ENCODE measurements at places on chromosomes 6 and 20.

DNA sequence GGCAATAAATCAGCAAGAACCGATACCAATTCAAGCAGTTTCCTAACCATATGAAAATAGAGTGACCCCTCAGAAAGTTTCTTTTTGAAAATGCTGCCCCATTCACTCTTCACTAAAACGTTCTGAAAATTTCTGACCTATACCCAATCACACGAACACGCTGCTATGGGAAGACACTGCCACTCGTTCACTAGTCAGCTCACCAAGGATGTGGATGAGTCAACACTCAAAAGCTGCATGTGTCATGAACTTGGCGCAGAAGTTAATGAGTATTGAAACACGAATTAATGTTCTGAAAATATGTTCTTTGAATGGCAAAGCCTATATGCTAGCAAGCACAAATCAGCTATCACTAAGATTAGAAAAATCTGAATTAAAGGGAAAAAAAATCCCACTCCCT is 84.2 kb downstream of the PREP start:
- DNase-seq: no peak

- no peak for DNase-seq
Measured at GRCh38 chr20:47016068-47016664, 121.5 kb downstream of the EYA2 start.

DNA sequence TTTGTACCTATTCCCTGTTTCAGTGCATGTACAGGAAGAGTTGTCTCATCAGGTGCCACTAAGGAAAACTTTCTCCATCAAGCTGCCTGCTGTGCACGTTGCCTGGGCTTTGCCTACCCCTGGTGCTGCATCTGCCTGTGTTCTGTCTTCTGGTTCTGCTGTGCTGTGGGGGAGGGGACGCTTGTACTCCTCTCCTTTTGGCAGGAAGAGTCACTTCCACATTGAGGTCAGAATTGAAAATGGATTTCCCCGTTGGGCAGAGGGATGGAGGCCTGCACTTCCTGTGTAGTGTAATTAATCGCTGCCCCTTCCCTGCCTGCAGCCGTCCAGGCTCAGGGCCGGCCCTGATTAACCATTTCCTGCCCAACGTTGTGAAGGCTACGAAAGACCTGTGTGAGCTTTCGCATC is 153.3 kb downstream of the SCML4 start:
- no peak for DNase-seq

DNA sequence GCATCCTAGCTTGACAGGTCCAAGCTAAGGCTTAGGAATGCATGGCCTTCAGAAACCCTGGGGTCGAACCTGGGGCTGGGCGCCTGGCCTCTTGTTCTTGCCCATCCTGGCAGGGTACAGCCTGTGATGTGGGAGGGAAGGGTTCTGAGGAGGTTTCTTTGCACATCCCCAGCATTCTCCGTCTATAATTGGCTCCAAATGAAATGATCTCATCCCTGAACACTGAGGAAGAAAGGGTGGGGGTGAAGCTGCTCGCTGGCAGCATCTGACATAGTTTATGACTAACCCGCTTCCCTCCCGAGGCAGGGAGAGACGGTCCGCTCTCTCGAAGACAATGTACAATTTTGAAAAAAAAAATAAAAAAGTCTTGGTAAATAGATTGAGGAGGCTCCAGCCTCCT is 67.1 kb upstream of the ZNFX1 start:
- DNase-seq: no peak

GRCh38 chr6:163390770-163391169 is 23.7 kb upstream of the QKI start:
- no peak for DNase-seq

GRCh38 chr6:13395272-13396237 is 67.2 kb upstream of the TBC1D7 start:
- no peak for DNase-seq

DNA sequence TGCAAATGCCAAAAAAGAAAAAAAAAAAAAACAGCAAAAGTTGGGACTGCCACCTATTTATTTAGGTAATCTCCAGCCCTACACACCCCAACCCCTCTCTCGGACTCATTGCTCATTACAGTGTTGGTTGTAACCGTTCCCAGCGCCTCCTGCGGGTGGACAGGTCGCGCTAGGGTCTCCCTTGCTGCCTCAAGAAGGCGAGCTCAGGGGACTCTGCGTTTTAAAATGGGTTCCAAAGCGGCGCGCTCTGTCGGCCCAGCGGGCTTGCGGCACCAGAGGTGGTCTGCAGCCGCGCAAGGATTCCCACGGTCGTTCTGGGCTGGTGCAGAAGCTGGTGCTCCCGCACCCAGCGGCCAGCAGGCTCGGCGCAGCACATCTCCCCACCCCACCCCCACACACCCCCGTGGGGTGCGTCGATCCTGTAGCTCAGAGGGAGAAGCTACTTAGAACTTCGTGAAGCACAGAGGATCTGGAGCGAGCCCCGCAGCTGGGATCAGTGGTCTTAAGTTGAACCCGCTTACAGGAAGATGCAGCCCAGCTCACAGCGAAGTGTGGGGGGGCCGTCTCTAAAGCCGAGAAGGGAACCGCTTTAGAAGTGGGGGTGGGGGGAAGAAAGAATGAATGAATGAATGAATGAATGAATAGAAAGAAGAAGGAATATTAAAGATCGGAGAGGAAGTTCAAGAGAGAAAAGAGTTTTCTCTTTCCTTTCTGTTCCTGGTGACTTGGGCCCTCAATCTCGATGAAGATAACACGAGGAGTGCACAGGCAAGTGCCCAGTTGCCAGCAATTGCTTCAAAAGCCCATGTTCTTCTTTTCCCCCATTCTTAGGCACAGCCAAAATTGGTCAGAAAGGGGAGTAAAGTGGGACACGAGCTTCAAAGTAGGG is 780 bp downstream of the TFAP2A start:
- DNase-seq: no peak

GRCh38 chr6:105819745-105820144 is 266.4 kb upstream of the PRDM1 start:
- DNase-seq: no peak

All from ovary (tissue), 10 donors.